Activated naive CD4-positive, alpha-beta T cell (primary cell): ENCODE measurements at places on chromosomes 11 and 22.

GRCh38 chr11:75273411-75274391 lies 33.1 kb downstream of the TPBGL start:
- no peak for DNase-seq

GRCh38 chr22:32684148-32684821 lies 117.2 kb upstream of the TIMP3 start:
- DNase-seq = no peak

- DNase-seq = no peak
Measured at GRCh38 chr11:60251485-60252212, 8.7 kb upstream of the MS4A4E start.

DNA sequence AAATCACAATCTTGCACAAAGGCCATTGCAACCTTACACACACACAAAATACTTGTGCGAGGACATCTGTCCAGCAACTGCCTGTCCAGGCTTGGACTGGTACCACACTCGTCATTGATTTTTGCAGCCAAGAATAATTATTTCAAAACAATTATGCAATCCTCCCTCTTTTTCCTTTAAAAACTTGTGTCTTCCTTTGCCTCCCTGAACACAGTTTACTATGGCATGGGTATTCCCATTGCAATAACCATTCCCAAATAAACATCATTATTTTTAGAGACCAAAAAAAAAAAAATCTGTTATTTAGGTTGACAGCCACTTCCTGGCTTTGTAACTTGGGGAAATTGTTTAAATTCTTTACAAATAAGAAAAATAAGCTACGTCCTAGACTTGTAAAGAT lies 54.0 kb downstream of the C11orf91 start:
- no peak for DNase-seq

DNA sequence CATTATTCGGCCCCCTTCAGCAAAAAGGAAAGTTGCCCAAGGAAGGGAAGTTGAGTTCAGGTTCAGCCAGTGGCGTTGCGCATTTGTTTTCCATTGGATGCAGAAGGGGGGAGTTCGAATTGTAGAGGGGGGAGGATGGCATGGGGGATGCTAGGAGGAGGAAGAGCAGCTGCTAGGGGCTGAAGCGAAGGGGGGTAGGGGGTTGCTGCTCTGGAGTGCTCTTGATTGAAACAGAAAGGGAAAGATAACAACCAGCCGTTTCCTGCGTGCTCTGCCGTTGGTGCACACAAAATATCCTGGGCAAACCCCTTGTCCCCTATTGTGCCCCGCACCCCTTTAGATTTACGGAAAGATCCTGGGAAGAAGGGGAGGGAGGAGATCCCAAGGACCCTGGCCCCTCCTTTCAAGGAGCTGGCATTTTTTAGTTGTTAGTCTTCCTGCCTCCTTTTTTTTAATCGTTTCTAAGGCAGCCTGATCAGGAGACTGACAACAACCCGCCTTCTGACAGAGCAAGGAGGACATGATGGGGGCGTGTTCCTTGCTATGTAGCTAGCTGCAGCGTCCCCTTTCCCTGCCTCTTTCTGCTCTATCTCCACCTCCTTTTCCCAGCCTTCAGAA lies 2.1 kb downstream of the KMT2A start:
- DNase-seq = peak; percentile 8

DNA sequence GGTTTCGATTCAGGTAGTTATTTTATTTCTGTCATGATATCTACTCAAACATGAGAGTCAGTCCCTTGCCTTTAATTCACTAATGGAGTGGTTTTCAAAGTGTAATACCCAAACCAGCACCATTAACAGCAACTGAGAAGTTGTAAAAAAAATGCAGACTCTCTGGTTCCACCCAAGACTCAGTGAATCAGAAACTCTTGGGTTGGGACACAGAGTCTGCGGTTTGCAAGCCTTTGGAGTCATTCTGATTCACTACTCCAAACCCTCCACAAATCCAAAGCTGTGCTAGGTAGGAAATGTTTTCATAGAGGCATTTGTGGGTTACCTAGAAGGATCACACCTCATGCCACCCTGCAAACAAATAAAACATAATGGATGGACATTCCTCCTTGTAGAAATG lies 340.1 kb downstream of the NTM start:
- no peak for DNase-seq

DNA sequence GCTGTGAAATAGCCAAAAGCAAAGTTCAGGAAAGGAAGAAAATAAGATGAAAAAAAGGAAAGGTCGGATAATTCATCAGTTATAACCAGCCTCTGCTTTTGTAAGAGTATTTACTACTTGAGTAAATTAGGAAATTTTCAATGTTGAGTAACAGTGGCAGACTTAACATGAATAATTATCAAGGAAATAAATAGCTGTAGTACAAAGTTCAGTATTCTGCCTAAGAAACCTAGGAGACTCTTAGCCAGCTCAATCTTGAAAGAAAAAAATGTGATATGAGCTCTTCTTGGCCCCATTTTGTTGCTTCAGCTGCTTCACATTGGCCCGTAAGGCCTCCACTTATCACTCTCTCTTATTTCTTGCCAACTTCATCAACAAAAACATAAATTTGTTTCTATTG lies 17.0 kb upstream of the DNAJB7 start:
- DNase-seq = no peak

DNA sequence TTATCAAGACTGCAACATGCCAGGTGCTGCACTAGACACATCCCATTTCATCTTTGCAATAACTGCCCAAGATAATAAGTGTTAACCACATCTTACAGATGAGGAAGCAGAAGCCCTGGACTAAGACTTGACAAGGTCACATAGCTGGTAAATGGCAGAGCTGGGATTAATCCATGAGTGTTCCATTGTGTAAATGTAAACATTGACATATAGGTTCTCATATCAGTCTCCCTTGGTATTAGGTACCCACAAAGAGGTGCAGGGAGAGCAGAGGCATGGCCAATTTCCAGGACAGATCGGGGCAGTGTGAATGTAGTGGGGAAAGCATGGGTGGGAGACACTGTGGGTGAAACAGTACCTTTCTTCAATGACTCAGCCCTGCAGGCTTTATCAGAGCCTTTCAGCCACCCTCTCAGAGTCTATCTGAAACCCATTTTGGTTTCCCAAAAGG lies 17.9 kb downstream of the MICAL2 start:
- DNase-seq = no peak

GRCh38 chr11:1102221-1102971 lies 27.7 kb downstream of the MUC2 start:
- DNase-seq = no peak
